SK-N-MC (cell line): ENCODE measurements at places on chromosomes 7 and 10.

DNA sequence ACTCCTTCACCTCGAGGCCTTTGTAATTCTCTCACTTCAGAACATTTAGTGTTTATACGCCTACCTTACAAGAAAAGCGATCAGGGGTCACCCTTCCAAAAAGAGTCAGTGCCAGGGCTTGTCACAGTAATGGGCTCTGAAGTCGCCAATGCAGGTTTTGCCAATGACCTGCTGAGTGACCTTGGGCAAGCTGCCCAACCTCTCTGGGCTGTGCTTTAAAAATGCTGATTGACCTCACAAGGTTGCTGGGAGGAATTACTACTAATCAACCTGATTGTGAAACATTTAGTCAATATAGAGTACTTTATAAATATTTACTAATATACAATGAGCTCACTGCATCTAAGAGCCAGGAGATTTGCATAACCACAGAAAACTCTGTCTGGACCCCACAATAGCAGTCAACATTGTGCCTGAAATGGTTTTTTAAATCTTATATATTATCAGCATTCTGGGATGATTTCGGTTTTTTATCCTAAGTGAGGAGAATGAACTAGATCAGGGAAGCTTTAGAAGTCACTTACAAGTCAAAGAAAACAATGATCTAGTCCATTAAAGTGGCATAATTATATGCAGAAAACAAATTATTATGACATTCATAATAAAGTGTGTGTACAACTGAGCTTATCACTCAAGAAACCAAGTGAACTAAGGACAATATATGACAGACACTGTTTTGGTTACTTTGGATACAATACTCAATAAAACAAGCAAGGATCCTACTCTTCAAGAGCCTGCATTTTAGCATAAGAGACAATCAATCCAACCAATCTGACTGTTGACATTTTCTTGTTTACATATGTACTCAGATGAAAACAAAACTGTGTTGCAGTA lies 290.5 kb downstream of the SORCS1 start:
- no peak for DNase-seq

DNA sequence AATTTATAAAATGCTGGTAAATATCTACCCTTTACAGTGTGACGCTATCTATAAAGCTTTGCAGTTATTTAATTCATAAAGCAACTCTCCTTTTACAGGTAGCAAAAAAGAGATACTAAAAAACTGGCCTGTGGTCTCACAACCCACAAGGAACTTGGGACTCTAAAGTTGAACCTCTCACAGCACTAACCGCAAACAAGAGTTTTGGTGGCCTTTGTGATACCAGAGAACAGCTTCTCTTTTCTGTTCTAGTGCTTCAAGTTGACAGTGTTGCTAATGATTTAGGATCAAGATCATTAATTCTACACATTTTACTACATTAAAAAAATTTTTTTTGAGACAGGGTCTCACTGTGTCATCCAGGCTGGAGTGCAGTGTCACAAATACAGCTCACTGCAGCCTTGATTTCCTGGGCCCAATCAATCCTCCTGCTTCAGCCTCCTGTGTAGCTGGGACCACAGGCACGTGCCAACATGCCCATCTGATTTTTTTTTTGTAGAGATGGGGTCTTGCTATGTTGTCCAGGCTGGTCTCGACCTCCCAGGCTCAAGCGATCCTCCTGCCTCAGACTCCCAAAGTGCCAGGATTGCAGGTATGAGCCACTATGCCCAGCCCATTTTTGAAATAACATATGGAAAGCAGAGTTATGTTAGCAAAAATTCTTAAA lies 56.0 kb upstream of the ST8SIA6 start:
- DNase-seq: no peak

DNA sequence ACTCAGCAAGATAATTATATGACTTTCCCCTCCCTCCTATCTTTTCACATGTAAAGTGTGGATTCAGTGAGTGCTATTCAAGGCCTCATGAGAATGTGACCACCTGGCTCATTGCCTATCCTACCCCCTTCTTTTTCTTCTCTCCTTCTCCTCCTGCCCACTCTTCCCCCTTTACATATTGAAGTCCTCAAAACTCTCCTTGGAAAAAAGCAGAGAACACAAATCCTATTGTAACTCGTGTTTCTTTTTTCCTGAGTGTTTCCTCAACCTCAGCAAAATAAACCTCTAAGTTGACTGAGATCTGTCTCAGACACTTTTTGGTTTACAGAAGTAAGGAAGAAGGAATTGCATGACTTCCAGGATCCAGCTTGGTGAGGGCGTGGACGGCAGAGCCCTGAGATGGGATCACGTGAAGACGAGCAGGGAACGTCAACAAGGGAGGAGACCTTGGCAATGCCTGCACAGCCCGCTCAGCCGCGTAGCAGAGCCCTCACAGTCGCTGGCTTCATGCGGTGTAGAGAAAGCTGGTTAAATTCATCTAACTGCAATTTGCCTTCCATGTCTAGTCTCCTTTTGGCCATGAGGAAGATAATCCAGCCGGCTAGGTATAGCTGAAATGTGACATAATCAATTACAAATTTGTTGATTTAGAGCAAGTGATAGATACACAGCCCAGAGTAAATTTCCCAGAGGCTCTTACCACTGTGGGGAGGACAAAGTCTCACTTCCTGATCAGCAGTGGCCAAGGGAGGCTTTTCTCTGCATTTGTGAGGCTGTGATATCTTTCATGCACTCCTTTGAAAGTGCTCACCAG lies 75.7 kb downstream of the LYZL2 start:
- no peak for DNase-seq

- no peak for DNase-seq
These were observed 1.3 kb upstream of the LRRC18 start for GRCh38 chr10:48940958-48941357.

- no peak for DNase-seq
These were observed 38.0 kb upstream of the ACSL5 start for GRCh38 chr10:112335868-112336265.

DNA sequence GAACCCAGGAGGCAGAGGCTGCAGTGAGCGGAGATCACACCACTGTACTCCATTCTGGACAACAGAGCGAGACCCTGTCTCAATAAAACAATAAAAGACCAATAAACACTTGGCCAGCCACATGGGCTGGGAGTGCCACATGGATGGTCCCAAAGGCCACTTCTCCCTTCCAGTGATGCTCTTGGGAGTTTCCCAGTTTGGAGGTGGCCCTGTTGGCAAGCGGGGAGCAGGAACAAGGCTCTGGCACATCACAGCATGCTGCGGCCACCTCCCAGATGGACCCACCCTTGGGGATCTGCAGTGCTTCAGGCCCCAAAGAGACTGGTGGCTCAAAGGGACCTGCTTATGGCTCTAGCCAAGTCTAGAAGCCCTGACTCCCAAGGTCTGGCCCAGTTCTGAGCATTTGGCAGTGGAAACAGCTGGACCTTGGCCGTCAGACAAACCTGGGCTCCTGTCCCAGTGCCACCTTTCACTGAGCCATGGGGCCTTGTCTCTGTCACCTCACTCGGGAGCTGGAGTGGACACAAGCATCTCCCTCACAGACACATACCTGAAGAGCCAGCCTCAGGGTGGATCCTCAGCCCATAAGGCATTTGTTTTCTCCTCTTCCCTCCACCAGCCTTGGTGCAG lies 91.7 kb downstream of the COL13A1 start:
- DNase-seq: no peak

DNA sequence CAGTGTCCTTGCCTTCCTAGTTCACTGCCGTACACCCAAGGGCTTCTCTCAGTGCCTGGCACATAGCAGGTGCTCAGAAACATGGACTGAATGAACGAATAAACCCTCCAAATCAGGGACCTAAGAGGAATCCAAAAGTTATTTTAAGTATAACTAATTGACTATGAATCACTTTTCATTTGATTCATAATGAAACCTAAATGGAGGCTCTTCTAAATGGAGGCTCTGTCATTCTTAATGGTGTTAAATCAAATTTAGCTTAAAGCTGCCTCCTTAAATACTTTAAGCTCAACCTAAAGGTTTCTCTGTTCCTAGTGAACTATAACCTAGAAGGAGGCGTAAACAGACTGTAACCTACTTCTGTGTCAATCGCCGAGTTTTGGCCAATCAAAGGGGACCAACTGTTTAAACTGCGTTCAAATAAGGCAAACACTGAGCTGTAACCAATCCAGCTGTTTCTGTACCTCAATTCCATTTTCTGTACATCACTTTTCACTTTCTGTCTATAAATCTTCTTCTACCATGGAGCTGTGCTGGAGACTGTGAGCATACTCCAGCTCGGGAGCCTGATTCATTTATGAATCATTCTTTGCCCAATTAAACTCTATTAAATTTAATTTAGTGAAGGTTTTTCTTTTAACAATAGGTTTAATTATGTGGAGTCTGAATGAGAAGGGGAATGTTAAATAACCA lies 11.0 kb downstream of the PYROXD2 start:
- DNase-seq: no peak

- no peak for DNase-seq
These were observed 309.9 kb downstream of the GPAM start for GRCh38 chr10:111873621-111874135.

GRCh38 chr7:28180031-28180363 lies 598 bp downstream of the JAZF1 start:
- DNase-seq: no peak

- DNase-seq: no peak
These were observed 27.3 kb downstream of the TFAM start for GRCh38 chr10:58412502-58412961.

GRCh38 chr7:153930696-153931095 lies 121.5 kb upstream of the DPP6 start:
- no peak for DNase-seq

DNA sequence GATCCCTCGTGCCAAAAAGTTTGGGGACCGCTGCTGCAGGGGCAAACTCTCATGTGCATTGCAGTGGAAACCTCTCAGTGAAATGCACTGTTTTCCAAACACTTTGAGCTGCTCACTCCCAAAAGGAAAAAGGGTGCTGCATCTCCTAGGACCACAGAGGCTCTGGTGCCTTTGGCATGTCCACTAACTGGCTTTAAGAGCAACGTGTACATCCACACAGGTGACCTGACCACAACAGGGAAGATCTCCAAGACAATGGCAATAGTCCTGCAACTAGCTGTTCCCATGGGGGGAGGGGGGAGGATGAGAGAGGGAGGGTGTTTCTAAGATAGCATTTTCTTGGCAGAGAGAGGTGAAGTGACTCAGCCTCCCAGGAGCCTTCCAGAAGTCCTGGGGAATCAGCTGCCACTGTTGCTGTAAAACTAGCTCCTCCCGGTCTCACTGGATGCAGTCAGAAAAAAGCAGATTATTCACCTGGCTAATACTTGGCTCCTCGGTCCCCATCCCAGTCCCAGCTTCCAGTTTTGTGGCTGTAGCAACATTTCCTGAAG lies 181.7 kb downstream of the HECW1 start:
- DNase-seq: no peak

DNA sequence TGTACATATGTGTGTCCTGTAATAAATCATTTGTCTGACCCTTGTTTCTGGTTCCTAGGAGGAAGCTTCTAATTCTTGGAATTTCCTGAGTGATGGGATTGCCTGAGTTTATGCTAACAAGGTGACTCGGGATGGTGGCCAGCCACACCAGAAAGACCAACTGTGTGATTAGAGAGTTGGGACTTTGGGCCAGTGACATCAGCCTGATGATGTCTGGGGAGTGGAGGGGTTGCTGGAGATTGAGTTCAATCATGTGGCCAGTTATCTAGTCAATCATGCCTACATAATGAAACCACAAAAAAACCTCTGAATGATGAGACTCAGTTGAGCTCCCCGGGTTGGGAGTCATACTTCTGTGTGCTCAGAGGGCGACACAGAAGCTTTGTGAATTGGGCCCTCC lies 23.5 kb upstream of the CARD11 start:
- no peak for DNase-seq

DNA sequence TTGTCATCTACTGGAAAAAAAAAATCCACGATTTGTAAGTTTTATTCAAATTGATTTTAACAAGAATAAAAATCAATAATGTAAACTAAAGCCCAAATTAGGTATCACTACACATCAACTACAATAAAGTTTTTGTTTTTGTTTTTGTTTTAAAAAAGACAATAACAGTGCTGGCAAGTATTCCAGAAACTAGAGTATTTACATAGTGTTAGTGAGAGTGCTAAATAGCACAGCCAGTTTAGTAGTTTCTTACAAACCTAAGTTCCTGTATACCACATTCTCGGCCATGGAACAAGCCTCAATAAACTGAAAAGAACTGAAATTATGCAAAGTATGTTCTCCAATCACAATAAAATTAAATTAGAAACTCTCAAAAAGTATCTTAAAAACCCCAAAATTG lies 8.1 kb downstream of the ARHGAP12 start:
- DNase-seq: no peak

- DNase-seq: no peak
These were observed 381.8 kb upstream of the FZD8 start for GRCh38 chr10:36023939-36024338.

DNA sequence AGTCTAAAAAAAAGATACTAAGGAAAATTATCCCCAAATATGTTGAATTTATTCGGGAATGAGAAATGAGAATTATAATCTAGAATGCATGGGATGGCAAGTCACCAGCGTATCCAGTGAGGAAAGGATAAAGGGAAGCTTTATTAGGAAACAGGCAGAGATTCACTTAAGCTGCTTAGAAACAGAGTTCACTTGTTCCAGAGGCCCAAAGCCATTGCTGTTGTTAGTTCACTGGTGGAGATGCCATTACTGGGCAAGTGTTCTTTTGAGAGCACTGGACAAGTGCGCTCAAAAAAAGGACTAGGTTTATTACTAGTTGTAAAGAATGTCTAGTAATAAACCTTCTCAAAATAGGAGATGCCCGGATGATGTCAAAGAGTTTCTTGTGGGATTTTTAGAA lies 51.2 kb downstream of the MICU1 start:
- DNase-seq: no peak

GRCh38 chr10:99344715-99345114 lies 15.6 kb downstream of the CNNM1 start:
- no peak for DNase-seq

GRCh38 chr10:13632440-13632839 lies 45.7 kb downstream of the PRPF18 start:
- DNase-seq: no peak

DNA sequence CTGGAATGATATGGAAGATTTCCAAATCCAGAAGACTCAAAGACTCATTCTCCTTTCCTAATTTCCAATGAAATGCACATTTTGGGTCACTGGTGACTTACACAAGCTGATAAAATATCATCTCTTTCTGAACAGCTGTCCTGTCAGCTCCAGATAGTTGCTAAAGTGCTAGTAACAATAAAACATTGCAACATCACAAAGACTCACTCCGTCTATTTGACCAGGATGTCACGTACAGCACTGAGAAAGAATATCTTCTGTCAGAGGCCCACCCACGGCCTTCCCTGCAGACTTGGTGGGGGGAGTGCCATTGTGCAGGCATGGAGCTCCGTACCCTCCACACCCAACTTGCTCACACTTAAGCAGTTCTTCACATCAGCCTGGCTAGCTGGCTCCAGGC lies 78.9 kb upstream of the EGR2 start:
- DNase-seq: no peak

- DNase-seq: no peak
These were observed 69.9 kb upstream of the NXPH1 start for GRCh38 chr7:8363407-8364015.

- DNase-seq: no peak
These were observed 63.0 kb downstream of the CUX1 start for GRCh38 chr7:101880282-101881054.
